Sciatic nerve (tissue), 2 donors: ENCODE measurements at places on chromosomes 3 and 15. TPM values are rescaled to one million over a fixed set of nuclear protein-coding genes. Genes with fewer than 3 reads are reported as not detected.

- no peak for DNase-seq
Observed at GRCh38 chr3:147554332-147554731, 145.2 kb downstream of the ZIC1 start.

DNA sequence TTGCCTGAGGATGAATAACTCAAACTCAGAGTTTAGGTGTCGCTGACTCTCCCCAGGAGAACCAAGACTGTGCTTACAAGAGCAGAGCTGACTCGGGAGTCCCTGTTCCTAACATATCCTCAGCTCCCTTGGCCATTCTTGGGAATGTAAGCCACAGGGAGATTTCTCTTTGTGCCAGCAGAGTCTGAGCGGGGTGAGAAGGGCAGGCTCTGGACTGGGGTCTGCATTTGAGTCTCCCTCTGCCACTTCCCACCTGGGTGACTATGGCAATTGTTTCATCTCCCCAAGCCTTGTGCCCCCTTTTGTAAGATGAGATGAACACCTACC lies 126.0 kb downstream of the ADAMTS17 start:
- no peak for DNase-seq

DNA sequence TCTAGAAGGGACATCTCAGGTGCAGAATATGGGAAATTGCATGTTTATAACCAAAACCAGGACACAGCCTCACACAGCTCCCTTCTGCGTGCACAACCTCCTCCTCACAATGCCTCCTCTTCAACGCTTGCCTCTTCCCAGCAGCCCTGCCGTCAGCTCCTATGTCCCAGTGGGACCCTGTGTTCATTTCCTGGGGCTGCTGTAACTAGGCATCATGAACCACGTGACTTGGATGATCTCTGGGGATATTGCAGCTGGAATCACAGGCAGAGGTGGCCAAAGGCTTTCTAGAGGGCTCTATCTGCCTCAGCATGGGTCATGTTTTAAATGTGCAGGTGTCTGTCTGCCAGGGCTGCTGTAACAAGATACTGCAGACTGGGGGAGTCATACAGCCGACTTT lies 375.3 kb downstream of the OCA2 start:
- no peak for DNase-seq

- no peak for DNase-seq
Observed at GRCh38 chr3:178288074-178288473, 248.2 kb upstream of the KCNMB2 start.

DNA sequence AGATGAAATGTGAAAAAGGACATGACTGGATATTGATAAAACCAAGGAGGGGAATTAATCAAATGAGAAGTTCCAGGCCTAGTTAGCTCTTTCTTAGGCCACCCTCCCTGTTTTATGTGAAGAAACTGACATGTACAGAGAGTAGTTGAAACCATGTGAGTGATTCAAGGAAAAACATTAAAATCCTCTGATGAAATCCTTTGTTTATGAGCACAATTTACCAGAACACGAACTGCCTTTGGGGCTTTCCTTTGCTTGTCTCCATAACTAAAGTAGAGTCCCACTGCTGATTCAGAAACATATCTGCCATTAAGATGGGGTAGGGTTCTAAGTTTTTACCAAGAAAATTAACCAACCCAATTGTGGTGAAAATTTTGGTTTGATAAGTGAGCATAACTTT lies 558.3 kb downstream of the NR2F2 start:
- DNase-seq: no peak

DNA sequence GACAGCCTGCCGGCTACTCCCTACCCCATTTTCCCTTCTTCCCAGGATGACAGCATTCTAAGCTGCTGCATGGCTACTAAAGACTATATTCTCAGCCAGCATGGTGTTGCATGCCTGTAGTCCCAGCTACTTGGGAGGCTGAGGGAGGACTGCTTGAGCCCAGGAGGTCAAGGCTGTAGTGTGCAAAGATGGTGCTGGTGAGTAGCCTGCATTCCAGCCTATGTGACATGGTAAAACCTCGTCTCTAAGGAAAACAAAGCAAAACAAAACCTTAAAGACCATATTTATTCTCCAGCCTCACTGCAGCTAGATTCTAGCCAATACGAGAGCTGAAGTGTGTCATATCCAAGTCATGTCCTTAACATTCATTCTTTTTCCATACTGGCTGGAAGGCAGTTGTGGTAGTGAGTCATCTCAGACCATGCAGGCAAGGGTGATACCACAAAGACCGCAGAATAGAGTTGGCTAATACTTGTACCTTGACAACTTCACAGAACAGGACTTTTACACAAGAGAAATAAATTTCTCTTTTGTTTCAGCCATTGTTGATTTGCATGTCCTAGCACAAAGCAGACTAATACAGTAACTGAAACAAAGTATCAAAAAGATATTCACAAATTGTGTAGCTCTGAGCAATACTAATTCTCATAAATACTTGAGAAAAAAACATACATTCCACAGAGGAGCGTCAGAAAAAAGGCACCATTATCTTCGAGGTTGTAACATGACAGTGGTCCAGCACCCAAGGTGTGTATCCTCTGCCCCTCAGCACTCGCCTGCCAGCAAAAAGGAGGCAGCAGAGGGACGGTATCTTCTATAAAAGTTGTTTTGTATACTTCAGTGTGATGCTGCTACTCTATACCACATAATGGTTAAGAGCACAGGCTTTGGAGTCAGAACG lies 14.8 kb downstream of the PBRM1 start:
- no peak for DNase-seq

- no peak for DNase-seq
Observed at GRCh38 chr15:94008104-94009074, 223.0 kb upstream of the MCTP2 start.

DNA sequence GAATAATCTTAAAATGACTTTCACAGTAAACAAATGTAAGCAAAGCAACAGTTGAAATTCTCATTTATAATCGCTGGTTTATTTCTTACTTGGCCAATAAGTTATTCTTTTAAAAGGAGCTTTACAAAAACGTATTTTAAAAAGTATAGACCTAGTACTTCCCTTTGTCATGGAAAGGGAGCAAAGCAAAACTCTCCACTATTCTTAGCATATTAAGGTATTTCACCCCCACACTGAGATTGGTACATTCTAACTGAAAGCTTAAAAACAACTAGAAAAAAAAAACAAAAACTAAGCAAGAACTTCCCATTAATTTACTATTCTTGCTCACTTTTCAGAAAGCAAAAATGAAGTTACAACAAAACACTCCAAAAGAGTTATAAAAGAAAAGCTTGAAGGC lies 1.5 kb downstream of the ATG3 start:
- no peak for DNase-seq

- no peak for DNase-seq
Observed at GRCh38 chr3:96483781-96484180, 330.6 kb upstream of the EPHA6 start.

- no peak for DNase-seq
Observed at GRCh38 chr3:126851934-126852333, 131.0 kb upstream of the PLXNA1 start.

GRCh38 chr15:52636459-52636858 lies 42.7 kb downstream of the ATOSA start:
- DNase-seq: no peak

GRCh38 chr15:67690936-67691335 lies 134.4 kb upstream of the SKOR1 start:
- DNase-seq: no peak

DNA sequence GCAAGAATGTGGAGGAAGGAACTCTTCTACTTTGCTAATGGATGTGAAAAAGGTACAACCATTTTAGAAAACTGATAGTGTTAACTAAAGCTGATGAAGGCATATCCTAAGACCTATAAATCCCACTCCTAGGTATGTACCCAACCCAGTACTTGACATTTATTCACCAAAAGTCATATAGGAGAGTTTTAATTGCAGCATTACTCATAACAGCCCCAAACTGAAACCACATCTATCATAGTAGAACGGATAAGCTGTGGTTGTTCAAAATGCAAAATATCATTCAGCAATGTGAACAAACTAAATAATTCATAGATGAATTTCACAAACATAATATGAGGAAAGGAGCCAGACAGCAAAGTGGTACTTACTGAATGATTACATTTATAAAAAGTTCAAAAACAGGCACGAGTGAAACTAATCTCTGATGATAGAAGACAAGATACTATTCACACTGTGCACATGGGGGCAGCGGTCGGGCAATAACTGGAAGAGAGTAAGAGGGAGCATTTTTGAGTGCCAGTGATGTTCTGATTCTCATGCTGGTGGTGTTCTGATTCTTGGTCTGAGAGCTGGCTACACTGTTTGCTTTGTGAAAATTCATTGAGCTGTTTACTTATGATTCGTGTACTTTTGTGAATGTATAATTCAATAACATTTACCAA lies 34.3 kb downstream of the GOLIM4 start:
- DNase-seq: no peak

DNA sequence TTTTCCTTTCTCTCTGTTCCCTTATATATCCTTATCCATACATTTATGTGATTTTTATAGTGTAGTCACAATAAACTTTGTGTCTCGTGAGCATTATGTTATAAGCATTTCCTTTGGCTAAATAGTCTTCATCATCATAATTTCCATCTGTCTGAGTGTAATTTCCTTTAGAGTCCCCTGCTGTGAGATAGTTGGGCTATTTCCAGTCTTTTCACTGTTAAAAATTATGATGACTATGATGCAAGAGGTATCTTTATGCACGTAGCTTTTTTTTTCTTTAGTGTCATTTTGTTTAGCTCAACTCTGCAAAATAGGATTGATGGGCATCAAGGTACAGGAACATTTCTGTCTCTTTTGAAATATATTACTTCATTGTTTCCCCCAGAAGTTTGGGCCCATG lies 26.9 kb upstream of the CA12 start:
- DNase-seq: no peak

DNA sequence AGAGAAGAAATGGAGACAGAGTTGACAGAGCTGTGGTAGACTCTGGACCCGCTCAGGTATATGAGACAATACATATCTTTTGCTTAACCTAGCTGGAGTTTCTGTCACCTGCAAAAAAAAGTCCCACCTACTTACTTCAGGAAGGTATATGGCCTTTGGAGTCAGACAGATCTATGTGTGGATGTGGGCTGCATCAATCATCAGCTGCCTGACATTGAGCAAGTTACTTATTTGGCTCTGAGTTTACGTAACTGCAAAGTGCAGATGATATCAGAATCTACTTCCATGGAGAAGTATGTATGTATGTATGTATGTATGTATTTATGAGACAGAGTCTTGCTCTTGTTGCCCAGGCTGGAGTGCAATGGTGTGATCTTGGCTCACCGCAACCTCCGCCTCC lies 124.3 kb downstream of the MYLK start:
- no peak for DNase-seq

DNA sequence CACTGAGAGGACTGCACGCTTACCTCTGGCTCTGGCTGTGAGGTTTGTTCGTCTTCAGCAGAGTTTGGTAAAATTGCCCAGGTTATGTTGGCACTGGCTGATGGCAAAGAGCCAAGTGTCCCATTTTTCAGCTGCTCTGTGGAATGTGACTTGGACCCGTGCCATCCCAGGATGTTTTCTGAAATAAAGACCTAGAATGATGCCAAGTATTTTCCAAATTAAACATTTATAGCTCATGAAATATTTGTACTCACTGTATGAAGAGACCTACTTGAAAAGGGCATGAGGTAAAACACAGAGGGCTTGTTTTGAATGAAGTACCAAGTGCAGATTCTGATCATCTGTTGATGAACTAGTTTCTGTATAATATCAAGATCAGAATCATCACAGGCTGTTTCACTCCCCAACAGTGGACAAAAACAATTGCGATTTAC lies 200.5 kb downstream of the STT3B start:
- no peak for DNase-seq

DNA sequence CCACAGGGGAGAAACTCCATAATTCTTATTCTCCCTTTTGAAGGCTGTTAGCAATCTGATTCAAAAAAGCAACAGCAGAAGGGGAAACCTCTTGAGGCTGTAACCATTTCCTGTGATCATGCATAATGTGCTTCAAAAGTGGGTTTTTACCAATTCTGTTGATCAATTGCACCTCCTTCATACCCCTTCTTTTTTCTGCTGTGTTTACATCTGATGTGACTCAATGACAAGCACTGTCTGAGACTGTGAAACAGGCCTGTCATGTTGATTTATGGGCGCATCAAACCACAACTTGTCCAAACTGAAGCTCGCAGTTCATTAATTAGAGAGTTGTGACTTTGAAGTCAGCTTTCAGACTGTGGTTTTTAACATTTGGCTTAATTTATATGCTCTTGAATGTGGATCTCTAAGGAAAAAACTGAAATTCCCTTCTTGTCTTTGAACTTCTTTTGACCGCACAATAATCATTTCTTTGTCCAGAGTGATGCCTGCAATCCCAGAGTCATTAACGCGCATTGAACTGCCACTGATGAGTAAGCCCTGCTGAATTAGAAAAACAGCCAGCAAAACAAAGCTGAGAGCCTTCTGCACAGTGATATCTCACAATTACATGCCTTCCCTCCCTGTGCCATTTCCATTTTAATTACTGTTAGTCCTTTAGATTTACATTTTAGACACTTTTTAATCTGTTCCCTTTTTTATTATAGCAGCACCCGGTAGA lies 532.8 kb downstream of the FOXP1 start:
- no peak for DNase-seq

DNA sequence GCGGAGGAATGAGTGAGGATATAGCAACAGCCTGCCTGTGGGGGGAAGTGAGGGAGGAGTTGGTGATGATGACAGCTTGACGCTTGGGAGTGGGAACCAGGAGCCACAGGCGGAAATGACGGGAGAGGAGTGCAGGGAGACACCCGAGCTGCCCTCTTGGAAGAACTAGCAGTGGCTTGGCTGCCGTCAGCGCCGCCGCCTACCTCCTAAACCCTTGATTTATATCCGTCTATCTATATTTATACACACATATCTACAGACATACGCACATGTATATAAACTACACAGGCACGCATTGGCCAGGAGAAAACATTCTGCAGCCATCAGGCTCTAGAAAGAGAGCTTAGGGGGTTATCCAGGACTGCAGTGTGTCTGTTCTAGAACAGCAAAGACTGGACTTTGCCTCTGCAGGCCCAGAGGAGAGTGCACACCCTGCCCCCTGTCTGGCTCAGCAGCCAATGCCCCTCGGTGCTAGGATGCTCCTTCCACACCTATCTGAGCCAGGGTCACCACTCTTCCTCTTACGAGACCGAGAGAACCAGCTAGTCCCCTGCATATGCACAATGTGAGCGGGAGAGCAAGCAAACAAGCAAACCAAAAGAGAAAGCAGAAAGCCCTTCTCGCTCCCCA lies 45.3 kb upstream of the MAGEF1 start:
- DNase-seq: peak; percentile 75

DNA sequence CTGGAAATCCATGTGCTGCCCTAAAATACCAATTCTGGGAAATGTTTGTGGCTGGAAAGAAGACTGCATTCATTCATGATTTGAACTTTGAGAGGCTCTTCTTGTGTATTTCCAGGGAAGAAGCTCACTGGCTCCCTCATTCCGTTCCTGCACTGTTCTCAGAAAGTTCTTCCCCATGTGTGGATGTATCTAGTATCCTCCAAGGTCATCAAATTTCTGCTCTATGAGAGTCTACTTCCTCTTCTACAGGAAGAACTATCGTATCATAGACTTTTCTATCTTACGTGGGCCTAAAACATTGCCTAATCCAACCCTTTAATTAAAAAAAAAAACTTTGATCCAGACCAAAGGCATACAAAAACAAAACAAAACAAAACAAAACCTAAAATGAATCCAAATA lies 2.9 kb downstream of the CCR3 start:
- no peak for DNase-seq

GRCh38 chr15:65981837-65982626 lies 112.7 kb downstream of the RAB11A start:
- no peak for DNase-seq

The LRRC15 gene
- 0.18 TPM for total RNA-seq

The DUOXA2 gene
- total RNA-seq: not detected

The DNAJB8 gene
- not detected for total RNA-seq

The CD96 gene
- total RNA-seq: 1.7 TPM

The SNX22 gene
- total RNA-seq: 2.1 TPM

The NMNAT3 gene
- total RNA-seq: 8.6 TPM

The PGBD4 gene
- total RNA-seq: 1.9 TPM

The TF gene
- total RNA-seq: 40.6 TPM

The CACNA2D2 gene
- 1.8 TPM for total RNA-seq

The PLCB2 gene
- 43.4 TPM for total RNA-seq
